ENCODE measurements at places on chromosomes 4 and X. TPM values are rescaled to one million over a fixed set of nuclear protein-coding genes. Genes with fewer than 3 reads are reported as not detected.

BEX5 gene
- polyA plus RNA-seq: 2.6 TPM

PLXNA3 gene
- 54.4 TPM for polyA plus RNA-seq

ODAPH gene
- polyA plus RNA-seq: 0.19 TPM

SLC38A5 gene
- 58.8 TPM for polyA plus RNA-seq

- DNase-seq: no peak
Measured at GRCh38 chrX:151416579-151416978, 19.6 kb downstream of the VMA21 start.

DNA sequence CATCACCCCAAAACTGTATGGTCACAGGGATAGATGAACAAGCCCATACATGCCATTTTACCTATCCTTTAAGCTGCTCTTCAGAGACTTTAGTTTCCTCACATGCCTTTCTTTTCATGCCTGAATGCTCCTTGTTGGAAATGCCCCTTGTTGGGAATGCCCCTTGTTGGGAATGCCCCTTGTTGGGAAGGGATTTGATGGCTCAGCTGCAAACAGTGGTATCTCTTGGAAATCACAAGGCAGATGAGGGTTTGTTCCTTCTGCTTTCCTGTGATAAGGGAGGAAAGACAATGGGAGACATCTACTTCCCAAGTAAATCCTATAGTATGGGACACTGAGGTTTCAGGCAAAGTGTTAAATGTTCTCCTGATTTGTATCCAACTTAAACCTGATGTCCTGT, 11.5 kb downstream of the CXCL2 start:
- DNase-seq: no peak

GRCh38 chr4:102761296-102761701, 531 bp upstream of the MANBA start:
- DNase-seq: no peak

DNA sequence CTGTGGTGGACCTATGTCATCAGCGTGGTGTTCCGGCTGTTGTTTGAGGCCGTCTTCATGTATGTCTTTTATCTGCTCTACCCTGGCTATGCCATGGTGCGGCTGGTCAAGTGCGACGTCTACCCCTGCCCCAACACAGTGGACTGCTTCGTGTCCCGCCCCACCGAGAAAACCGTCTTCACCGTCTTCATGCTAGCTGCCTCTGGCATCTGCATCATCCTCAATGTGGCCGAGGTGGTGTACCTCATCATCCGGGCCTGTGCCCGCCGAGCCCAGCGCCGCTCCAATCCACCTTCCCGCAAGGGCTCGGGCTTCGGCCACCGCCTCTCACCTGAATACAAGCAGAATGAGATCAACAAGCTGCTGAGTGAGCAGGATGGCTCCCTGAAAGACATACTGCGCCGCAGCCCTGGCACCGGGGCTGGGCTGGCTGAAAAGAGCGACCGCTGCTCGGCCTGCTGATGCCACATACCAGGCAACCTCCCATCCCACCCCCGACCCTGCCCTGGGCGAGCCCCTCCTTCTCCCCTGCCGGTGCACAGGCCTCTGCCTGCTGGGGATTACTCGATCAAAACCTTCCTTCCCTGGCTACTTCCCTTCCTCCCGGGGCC, 1.2 kb downstream of the GJB1 start:
- DNase-seq: no peak

- DNase-seq: no peak
Measured at GRCh38 chr4:136643416-136643815, 888.9 kb downstream of the PCDH18 start.

DNA sequence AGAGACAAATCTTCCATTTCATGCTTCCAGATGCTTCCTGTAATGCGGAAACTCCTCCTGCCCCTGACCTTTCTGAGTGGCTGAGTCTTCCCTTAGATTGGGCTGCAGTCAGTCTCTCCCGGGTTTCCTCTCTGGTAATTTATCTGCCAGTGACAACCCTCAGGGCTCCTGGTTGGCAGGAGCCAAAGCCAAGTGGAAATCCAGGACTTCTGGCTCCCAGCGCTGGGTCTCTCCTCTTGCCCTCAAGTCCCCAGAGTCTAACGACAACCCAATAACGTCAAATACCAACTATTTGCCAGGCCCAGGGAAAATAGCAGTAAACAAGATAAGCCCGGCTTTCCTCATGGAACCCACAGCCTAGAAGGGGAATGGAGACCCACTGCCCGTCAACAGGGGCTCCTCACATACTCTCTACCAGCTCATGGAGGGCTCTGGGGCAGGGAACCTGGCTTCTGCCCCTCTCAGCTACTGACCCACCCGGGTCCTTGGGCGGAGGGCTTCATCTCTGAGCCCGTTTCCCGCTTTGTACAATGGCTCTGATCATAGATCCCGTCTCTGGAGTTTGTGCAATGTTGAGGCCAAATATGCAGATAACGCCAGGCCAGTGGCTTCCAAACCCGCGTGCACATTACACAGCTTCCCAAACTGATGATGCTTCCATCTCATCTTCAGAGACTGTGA, 1.1 kb upstream of the TBC1D14 start:
- DNase-seq: no peak

- no peak for DNase-seq
Measured at GRCh38 chrX:70092247-70092646, 30.0 kb downstream of the OTUD6A start.

- DNase-seq: no peak
Measured at GRCh38 chr4:68997040-68997439, 45.4 kb upstream of the UGT2A3 start.

GRCh38 chrX:132037479-132037993, 14.4 kb downstream of the STK26 start:
- DNase-seq: no peak

DNA sequence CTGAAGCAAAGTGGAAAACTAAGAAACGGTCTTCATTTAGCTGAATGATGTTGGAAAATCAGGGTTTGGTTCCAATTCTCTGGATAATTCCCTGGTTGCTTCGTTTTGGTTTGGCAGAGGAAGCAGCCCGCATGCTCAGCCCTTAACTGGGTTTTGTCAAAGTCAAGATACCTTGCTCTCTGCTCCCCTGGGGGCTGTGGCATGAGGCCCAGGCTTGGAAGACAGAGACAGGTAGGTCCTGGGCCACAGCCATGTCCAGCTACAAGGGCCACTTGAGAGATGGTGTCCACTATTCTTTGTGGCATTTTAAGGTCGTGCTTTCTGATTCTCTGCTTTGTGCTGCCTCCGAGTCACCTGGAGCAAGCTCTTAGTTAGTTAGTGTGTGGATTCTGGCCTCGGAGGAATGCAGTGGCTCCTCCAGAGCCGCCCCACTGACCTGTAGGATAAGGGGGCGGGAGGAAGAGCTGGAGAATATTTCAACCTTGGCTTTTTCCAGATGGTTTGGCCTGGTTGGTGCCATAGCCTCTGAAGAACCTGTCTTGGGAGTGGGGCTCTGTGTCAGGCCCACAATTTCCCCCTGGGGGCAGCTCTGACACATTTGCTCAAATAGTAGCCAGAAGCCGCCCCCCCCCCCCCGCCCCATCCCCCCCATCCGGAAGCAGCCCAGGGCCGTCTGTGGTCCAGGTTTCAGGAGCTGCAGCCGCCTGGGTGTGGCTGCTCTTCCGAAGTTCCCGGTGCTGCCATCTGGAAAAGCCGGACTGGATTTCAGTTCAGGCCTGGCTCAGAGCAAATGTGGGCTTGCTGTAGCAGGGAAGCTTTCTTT, 147.1 kb downstream of the NHS start:
- DNase-seq: no peak

DNA sequence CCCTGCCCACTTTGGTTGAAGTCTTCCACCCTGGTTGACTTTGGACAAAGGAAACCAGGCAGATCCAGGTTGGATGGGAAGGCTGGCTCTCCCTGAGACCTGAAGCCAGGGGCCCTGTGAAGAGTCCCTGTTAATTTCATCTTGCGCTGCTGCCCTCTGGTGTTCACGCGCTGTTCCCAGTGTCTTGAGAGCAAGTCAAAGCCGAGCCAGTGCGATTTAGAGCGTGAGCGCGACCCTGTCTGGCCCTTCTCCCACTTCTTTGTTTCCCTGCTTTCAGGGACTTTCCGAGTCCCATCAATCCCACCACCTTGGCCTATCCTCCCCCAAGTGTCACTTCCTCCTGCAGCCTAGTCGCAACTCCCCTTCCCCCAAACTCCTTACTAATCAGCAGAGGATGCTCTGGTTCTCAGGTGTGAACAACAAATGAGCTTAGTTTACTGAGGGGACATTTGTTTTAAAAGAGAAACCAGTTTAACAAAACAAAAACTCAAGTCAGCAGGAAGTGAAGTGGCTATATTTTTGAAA, 25.8 kb upstream of the CHRNA9 start:
- peak; percentile 78 for DNase-seq

DNA sequence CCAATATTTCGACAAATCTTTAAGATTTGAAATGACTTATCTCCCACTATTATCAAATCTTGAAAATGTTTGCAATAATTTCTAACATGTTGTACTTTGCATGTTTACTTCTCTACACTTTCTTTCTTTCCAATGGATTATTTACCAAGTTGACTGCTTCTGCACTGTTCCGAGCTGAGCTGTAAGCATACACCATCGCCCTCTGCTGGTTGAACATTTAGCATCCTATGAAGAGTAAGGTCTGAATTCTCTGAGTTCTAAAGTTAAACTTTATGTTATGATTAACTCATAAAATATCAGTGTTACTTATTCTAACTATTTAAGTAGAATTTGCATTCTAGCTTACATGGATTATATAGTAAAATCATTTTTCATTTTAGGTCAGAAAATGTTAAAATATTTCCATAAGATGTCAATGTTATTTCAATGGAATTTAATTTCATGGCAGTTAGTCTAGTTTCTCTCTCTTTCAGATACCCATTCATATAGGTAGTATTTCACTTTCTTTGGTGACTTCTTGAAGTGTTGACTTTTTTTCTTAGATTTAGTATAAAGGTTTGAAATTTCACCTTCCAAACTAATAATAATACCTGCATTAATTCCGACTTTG, 137.4 kb downstream of the DKK2 start:
- DNase-seq: no peak

- no peak for DNase-seq
Measured at GRCh38 chr4:6085691-6086628, 67.7 kb upstream of the C4orf50 start.

- no peak for DNase-seq
Measured at GRCh38 chrX:27775984-27776383, 31.8 kb upstream of the MAGEB10 start.

DNA sequence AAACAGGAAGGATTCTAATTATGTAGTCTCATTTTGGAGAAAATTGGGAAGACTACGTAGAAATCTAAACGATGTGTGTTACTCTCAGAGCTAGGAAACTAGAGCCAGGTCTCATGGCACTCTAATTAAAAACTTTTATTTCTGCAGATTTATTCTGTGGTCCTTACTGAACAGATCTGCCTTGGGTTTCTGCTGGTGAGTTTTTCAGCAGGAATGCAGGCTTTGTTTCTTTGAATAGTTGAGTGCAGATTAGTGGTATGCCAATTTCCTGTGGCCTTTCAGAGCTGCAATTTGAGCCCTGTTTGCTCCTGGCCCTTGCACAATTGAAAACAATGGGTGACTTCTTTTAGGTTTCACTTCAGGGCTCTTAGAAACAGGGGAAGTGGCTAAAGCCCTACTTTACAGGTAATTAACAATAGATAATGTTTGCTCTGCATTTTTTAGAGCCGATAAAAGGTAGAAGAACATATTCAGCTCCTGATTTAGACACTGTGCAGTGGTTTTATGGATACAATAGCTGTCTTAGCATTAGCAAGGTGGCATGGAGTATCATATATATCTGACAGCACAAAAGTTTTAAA, 21.8 kb downstream of the SPRY1 start:
- DNase-seq: no peak

DNA sequence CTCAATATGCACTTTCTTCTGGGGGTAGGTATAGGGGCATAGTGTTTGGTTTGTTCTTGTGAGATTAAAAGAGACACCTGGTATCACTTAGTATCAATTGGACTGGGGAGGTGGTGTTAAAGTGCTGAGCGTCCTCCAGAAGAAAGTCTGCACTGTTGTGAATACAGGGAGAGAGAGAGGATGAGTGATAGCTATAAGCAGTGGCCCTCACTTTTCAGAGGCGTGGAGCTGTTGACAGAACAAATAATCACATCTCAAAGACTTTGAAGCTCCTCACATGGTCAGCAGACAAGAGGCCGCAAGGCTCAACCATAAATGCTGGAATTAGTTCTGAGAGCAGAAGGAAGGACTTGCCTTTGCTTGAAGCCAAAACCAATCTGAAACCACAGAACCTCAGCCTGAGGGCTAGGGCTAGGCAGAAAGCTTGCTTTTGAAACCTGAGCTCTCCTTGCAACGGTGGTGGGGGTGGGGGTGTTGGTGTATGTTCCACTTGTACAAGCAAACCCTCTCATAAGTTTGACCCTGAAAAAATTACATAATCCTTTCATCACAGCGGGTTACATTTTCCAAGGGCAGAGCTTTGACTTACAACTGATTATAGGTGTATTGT, 123.2 kb upstream of the SCML1 start:
- no peak for DNase-seq

GRCh38 chr4:173522160-173522950, 7.7 kb downstream of the HAND2 start:
- DNase-seq: peak; percentile 92

DNA sequence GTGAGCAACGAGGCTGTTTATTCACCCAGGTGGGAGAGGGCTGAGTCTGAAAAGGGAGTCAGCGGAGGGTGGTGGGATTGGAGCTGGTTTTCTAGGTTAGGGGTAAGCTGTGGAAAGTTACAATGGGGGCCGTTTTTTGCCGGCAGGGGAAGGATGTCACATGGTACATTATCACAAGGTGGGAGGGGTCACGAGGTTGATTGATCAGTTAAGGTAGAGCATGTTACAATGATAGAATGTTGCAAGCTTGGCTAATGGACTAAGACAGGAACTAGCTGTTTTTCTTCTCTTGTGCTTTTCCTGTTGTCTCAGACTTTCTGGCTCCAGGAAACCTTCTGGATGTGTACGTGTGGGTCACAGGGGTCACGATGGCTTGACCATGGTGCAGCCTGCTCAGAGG, 536.3 kb upstream of the HTR2C start:
- DNase-seq: no peak

DNA sequence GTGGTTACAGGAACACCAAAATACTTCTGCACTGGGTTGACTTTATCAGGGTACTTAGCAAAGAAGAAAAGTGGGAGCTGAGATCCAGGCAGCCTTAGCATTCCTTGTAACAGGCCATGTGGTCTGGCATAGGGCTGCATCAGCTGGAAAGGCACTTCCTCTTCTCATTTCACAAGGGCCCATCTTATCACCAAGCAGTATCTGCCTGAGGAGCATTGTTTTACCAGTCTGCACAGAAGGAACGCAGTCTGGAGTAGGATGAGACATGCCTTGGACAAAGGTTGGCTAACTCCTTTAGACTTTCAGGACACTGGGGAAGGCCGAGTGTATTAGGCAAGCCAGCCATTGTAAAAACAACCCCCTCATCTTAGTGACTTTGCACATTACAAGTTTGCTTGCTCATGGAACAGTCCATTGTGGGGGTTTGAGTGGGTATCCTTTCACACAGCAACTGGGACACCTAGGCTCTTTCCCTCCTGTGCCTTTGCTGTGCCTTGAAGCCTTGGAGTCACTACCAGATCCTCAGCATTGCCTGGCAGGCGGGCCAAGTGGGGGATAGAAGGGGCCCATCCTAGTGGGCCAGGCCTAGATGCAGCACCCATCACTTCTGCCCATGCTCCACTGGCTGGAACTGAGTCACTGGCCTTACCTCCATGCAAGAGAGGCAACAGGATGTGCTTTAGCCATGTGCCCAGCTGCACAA, 4.6 kb downstream of the SUV39H1 start:
- DNase-seq: no peak

GRCh38 chrX:1576201-1576992, 15.0 kb upstream of the AKAP17A start:
- no peak for DNase-seq

- DNase-seq: peak; percentile 64
Measured at GRCh38 chrX:39470588-39471407, 627.0 kb downstream of the BCOR start.
